Mesenteric fat pad (tissue), 1 donor: ENCODE measurements at places on chromosomes 4 and X. TPM values are rescaled to one million over a fixed set of nuclear protein-coding genes. Genes with fewer than 3 reads are reported as not detected.

Gene FAM47A
- not detected for total RNA-seq

DNA sequence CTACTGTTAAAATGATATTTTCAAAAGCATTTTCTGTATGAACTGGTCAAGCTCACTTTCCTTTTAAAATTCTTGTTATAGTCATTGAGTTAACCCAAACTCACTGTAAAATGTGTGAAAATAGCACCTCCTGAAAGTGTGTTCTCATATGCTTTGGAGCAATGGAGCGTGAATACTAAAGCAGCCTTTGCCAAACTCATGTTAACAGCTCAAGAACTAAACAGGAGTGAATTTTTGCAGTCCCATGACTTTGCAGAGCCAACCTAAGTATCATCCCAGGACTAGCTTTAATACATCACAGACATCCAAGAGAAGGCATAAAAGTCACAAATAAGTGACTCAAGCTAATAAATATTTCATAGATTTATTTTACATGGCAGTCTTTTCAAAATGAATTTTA is 2.3 kb downstream of the AMMECR1 start:
- no peak for DNase-seq

DNA sequence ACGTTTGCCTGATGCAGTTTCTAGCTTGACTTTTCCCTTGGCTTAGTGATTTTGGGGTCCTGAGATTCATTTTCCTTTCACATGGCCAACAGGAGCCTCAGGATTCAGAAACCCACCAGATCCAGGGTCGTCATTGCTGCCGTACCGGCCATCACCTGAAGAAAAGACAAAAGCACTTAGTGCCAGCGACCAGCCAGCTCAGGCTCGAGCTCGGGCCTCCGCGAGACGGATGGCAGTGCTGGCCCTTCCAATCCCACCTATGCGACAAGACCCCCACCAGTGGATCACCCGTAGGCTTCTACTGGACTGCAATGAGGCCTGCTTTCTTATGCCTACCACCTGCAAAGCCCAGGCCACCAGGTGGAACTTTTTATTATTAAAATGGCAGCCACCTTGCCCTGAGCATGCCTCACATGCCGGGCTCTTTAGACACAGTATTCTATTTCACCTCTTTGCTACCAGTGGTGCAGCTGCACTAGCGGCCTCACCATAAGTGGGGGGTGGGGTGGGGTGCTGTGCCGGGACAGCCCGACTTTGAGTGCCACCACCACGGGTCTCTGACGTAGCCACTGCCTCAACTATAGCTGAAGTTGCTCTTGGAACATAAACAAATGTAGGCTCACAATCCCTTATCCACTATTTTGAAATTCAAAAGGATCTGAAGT is 84.3 kb downstream of the MTMR1 start:
- no peak for DNase-seq

DNA sequence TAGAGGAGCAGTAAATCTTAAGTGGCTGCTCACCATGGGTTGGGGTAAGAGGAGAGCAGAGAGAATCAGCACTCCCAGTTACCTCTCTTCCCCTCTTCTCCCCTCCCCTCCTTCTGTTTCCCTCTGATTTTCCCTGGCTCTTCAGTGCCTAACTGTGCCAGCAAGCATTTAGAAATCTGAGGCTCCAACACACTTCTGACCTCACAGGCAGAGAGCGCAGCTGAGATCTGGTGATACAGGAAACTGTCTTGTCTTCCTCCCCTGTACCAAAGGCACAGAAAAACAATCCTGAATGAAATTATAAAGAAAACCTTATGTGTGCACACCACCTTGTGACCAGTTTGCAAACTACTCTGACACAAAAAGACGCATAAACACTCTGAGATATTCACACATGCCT is 82.4 kb upstream of the SMIM10 start:
- no peak for DNase-seq

- no peak for DNase-seq
Measured at GRCh38 chr4:38290366-38290765, 330.2 kb downstream of the PTTG2 start.

DNA sequence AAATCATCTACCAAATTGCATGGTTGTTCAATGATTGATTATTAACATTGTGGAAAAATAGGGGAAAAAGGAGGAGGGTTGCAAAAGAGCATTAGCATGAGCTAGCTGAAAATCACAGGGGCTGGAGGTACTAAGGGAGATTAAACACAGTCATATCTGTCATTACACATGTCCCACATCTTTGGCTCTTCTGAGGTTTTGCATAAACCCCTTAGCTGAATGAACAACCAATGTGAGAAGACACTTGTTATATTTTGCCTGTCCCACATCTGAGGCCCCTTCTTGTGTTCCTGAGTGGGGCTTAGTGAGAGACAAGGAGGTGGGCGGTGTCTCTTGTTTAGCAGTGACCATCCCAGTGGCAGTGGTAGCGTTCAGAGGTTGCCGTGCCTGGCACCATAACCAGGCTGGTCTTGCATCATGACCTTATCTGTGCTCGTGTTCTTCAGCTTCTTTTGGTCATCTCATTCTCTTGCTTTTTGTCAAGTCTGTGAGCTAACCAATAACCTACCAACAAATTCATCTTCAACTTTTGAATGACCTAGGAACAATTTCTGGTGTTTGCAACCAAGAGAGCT is 95.6 kb downstream of the MID1IP1 start:
- DNase-seq = no peak

- no peak for DNase-seq
Measured at GRCh38 chr4:17029964-17030363, 131.5 kb upstream of the LDB2 start.

DNA sequence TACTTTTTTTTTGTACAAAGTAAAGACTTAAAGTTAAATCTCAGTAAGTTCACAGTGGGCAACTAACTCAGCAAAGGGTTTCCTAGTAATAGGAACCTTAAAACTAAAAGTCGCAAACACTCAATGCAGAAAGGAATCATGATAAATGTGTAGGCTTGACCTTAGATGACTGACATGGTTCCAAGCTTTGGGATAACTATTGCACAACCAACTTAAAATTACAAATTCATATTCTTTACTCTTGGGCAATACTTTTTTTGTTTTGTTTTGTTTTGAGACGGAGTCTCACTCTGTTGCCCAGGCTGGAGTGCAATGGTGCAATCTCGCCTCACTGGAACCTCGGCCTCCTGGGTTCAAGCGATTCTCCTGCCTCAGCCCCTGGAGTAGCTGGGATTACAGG is 8.2 kb downstream of the ELOVL6 start:
- DNase-seq = no peak

DNA sequence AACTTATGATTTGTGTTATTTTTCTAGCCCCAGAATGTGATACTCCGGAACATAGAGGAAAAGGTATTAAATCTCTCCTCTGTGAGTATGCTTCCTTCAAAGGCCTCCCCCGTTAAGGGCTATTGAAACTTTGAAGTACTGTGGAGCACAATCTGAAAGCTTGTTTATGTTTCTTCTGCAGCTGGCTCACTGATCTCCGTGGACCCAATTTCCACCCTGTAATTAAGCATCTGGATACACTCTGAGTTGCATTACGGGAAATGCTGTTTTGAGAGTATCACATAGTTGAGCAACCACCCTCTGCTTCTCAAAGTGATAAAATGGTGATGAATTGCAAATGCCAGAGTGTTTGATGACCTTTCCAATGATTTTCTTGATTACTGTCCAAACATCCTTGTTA is 296.8 kb upstream of the PABPC5 start:
- DNase-seq = no peak
